AML-193 (cell line): ENCODE measurements at places on chromosomes 12 and 14.

DNA sequence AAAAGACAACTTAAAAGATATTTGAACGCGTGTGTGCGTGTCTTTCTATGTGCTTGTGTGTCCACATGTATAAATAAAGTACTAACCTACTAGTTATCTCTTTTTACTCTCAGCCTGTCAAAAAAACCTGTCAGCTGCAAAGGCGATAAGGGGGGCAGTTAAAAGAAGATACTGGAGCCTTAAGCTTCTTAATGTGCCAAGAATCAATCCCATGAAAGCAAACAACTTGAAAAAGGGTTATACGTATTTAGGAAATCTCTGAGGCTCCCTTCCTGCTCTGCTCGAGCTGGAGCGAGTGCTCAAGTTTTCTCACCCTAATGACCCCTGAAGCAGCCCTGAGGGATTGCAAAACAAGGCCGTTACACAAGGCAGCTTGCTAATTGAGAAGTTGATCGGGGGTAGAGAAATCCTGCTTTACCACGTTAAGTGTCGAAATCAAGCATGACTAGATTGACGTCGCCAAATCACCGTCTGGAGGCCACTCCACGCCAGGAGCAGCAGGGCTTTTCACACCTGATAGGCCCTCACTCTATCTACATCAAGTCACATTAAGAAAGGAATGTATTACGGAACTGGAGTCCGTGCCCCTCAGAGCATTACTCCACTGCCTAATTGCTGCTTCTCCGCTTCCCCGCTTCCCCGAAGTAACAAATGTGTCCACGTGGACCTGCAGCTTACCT lies 32.4 kb downstream of the LMO3 start:
- DNase-seq = peak; percentile 44

- DNase-seq = no peak
Observed at GRCh38 chr12:22334410-22335100, at the start of gene ST8SIA1. Gene ST8SIA1, minus strand, starts transcription at chr12:22334707. Its CDS starts 475 bp downstream, at chr12:22334232.

DNA sequence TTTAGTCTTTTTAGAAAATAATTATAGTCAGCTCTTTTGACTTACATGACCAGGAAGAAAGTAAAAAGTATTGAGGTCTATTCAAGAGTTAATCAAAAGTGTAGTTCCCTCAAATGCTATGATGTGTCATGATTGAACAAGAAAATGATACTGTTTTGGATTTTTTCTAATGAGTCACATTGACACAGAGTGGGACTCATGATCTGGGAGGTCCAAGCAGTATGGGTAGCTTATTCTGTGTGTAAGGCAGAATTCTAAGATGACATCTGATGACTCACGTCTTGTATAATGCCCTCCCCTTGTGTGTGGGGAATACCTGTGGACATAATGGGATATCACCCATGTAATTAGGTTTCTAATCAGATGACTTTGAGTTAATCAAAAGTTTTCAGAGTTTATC lies 178.1 kb upstream of the DDHD1 start:
- no peak for DNase-seq

GRCh38 chr12:102527171-102527720 lies 46.9 kb upstream of the IGF1 start:
- DNase-seq = no peak

DNA sequence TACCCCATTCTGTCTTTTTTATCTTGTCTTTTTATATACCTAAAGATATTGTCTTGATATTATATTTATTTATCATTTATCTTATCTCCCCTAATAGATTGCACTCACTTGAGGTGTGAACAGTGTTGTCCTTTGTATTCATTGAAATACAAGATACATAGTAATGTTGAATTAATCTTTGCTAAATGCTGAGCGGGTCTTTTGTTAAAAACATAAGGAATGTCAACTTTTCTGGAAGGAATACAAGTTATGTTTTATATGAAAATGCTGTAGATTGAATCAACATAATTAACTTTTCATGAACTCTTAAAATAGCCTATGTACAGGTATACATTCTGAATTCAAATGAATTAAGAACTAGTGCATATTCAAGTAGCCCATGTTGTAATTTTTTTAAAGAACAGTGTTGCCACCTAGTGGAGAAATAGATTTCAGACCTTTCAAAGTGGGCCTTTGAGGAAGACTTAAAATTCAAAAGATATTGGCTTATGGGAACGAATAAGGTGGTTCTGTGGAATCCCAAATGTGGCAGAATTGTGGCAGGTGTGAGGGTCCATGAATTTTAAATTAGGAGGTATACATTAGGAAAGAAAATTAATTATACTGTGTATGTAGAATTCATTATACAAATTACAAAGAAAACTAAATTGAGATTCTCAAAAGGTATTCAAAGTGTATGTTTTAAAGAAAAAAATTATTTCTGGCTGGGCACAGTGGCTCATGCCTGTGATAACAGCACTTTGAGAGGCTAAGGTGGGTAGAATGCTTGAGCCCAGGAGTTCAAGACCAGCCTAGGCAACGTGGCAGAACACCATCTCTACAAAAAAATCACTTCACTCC lies 19.1 kb downstream of the BBOF1 start:
- peak; percentile 62 for DNase-seq

DNA sequence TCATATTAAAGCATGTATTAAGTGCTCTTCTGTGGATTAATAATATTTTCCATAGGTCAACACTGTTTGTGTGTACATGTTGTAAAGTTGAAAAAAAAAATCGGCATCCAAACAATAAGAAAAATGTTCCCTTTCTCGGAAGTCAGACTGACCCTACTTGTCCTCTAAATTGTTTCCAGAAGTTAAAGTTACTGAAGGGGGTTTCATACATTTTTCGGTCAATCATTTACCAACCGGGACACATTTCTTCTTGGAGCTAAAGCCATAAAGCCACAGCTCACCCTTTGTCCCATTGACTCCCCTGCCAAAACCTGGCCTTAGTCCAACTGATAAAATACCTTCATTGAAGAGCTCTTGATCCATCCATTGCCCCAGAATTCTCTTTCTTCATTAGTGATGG lies 230.0 kb downstream of the ANO2 start:
- no peak for DNase-seq

DNA sequence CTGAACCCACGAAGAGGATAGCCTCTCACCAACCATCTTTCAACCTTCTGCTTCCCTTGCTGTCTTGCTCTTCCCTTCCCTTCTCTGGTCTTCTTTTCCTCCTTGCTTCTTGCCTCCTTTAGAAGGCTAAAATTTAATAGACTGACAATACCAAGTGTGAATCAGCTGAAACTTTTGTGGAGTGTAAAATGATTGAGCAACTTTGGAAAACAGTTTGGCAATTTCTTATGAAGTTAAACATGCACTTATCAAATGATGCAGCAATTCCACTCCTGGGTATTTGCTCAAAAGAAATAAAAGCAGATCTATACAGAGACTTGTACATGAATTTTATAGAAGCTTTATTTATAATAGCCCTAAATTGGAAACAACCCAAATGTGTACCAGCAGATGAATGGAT lies 3.3 kb upstream of the KRT86 start:
- peak; percentile 33 for DNase-seq
